Cardiac muscle cell (in vitro differentiated cells and primary cell): ENCODE measurements at places on chromosomes 5 and 9. TPM values are rescaled to one million over a fixed set of nuclear protein-coding genes. Genes with fewer than 3 reads are reported as not detected.

WDR55 gene
- total RNA-seq = 17.2 and 23.8 TPM in 2 replicates

HAPLN1 gene
- 11.9 and 14.3 TPM in 2 replicates for total RNA-seq

SLIT3 gene
- 62.5 and 111 TPM in 2 replicates for total RNA-seq

UBAC1 gene
- 60.2 and 66.4 TPM in 2 replicates for total RNA-seq

FOXD4 gene
- total RNA-seq = 0.81 and 1.5 TPM in 2 replicates

DNA sequence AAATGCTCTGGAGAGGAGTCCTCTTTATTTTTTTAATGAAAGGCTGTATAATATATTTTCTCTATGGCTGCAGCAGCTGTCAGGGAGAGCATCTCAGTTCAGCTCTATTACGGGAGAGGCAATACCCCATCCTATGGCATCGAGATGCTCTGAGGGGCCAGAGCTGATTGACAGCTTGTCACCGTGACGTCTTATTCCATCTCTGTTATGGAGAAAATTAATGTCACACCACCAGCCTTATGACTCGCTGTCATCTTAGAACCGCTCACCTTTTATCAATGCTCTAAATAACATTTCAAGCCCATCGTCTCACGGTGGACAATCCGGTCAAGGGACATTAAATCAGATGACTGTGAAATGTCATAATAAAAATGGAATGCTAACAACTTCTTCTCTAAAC, 273.5 kb downstream of the SLF1 start:
- no peaks in the 10 kb centered on the region for H3K4me1 ChIP-seq
- no peak overlapping the region for H3K27ac ChIP-seq
- H3K27me3 ChIP-seq = no peaks in the 10 kb centered on the region
- H3K36me3 ChIP-seq = no peaks in the 10 kb centered on the region
- no peak for DNase-seq

DNA sequence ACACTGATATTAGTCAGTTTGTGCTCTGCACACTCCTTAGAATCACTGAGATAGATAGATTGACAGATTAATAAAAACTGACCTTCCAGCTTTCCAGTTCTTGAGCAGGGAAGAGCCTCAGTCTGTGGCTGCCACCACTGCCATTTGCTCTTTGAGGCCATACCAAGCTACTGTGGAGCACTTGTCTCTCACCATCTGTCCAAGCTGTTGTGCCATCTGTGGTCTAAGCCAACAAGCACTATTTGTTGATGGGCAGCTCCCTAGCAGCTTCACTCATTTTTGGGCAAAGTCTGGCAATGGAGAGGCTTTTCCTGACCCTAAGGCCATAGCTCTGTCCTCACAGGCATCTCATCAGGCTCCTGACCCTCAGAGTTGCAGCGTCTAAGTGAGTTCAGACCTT, 30.4 kb downstream of the HTR1A start:
- no peaks in the 10 kb centered on the region for H3K4me1 ChIP-seq
- no peaks in the 10 kb centered on the region for H3K36me3 ChIP-seq
- no peaks in the 10 kb centered on the region for H3K27me3 ChIP-seq
- H3K27ac ChIP-seq = no peak overlapping the region
- H3K4me3 ChIP-seq = no peak overlapping the region

DNA sequence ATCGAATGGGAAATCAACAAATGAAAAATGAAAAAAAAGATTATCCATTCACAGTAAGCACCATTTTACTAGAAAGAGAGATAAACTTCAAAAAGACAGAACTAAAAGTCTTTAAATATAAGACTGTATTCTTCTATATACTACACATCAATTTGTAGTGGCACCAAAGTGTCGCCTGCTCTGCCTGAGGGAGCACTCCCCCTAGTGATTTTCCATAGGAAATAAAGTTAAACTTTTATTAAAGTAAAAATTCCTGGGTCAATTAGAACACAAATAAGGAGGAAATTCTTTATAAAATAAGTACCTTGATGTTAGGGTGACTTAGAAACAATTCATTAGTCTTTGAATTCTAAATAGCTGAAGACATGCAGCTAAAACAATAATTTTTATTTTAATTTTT, 9.7 kb downstream of the RAD1 start:
- H3K27me3 ChIP-seq = no peaks in the 10 kb centered on the region
- no peak overlapping the region for H3K4me3 ChIP-seq
- DNase-seq = peak; percentile 40
- peaks cover 14% of the 10 kb centered on the region for H3K36me3 ChIP-seq
- no peaks in the 10 kb centered on the region for H3K4me1 ChIP-seq
- H3K27ac ChIP-seq = no peak overlapping the region

DNA sequence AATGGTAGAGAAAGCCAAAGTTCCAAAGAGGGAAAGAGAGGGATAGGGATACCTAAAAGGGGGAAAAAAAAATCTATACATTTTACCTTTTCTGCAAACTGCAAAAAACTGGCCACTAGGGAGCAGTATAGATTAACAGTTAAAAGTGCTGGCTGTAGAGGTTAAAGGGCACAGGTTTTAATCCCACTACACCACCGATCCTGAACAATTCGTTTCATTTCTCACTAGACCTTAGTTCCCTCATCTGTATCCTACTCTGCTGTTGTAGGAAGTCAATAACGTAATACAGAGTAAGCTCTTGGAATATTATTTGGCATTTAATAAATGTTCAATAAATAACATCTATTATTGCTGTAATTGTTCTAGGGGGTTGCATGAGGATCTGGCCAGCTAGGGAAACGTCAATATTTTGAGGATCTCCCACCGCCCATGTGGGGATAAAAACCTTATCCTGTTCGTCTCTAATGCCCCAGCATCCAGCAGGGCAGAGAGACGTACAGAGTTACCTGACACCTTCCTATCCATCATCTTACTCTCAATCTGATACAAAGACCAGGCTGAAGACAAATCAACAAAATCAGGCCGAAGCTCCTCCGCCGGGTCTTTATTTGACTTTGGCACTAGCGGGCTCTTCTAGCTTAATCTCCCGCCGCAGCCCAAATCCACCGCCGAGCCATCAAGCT, 757 bp downstream of the CDC26 start:
- H3K27ac ChIP-seq = peak overlapping the region; percentile 95
- peaks cover 8% of the 10 kb centered on the region for H3K4me1 ChIP-seq
- H3K36me3 ChIP-seq = peaks cover 43% of the 10 kb centered on the region
- peak; percentile 79 for DNase-seq

GRCh38 chr5:179830818-179831468, 10.2 kb downstream of the SQSTM1 start:
- no peak overlapping the region for H3K27ac ChIP-seq
- no peak for DNase-seq
- H3K36me3 ChIP-seq = peaks cover 46% of the 10 kb centered on the region
- no peaks in the 10 kb centered on the region for H3K4me1 ChIP-seq
- H3K4me3 ChIP-seq = no peak overlapping the region

DNA sequence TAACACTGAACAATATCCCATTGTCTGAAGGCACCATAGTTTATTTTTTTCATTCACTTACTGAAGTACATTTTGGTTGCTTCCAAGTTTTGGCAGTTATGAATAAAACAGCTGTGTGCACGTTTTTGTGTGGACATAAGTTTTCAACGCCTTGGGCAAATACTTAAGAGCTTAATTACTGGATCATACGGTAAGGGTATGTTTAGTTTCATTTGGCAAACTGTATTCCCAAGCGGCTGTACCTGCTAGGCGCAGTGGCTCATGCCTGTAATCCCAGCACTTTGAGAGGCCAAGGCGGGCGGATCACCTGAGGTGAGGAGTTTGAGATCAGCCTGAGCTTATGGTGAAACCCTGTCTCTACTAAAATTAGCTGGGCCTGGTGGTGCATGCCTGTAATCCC, 63.7 kb upstream of the FAM120A start:
- DNase-seq = no peak
- H3K27me3 ChIP-seq = no peaks in the 10 kb centered on the region
- no peak overlapping the region for H3K27ac ChIP-seq
- no peaks in the 10 kb centered on the region for H3K36me3 ChIP-seq
- peaks cover 8% of the 10 kb centered on the region for H3K4me1 ChIP-seq

DNA sequence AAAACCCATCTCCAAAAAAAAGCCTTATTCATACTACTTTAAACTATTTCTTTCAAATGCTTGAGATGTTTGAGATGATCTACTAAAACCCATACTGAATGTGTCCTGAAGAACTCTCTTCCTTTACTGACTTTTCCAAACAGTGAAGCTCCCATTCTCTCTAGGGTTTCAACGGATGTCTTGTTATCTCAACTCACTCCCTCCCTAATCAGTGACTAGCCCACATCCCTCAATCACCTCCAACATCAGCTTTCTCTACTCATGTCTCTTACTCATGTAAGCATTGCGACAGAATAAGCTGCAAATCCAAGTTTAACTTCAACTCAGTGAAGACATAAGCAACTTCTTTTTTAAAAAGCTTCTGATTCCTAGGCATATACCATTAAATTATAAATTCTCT, 42.1 kb downstream of the WDR41 start:
- H3K4me1 ChIP-seq = no peaks in the 10 kb centered on the region
- no peak for DNase-seq
- no peak overlapping the region for H3K4me3 ChIP-seq
- no peak overlapping the region for H3K27ac ChIP-seq

DNA sequence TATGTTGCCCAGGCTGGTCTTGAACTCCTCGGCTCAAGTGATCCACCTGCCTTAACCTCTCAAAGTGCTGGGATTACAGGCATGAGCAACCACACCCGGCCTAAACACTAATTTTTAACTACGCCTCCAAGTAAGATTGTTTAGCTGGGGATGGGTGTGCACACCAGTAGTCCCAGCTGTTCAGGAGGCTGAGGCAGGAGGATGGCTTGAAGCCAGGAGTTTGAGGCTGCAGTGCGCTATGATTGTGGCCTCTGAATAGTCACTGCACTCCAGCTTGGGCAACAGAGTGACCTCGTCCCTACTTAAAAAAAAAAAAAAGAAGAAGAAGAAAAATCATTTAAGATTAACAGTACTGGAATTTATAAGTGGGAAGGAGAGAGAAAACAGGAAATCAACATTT, 90.8 kb upstream of the NR5A1 start:
- peaks cover 41% of the 10 kb centered on the region for H3K4me1 ChIP-seq
- no peak overlapping the region for H3K4me3 ChIP-seq
- no peak overlapping the region for H3K27ac ChIP-seq
- no peaks in the 10 kb centered on the region for H3K27me3 ChIP-seq
- DNase-seq = no peak

GRCh38 chr9:79952401-79952800, 380.6 kb downstream of the TLE4 start:
- no peaks in the 10 kb centered on the region for H3K27me3 ChIP-seq
- no peaks in the 10 kb centered on the region for H3K36me3 ChIP-seq
- H3K4me1 ChIP-seq = no peaks in the 10 kb centered on the region
- H3K27ac ChIP-seq = no peak overlapping the region

- no peak overlapping the region for H3K27ac ChIP-seq
- peaks cover 18% of the 10 kb centered on the region for H3K4me1 ChIP-seq
- no peaks in the 10 kb centered on the region for H3K36me3 ChIP-seq
Observed at GRCh38 chr9:37329576-37329975, 92.9 kb upstream of the GRHPR start.
